Foreskin fibroblast (primary cell): ENCODE measurements at places on chromosomes 12 and 14.

DNA sequence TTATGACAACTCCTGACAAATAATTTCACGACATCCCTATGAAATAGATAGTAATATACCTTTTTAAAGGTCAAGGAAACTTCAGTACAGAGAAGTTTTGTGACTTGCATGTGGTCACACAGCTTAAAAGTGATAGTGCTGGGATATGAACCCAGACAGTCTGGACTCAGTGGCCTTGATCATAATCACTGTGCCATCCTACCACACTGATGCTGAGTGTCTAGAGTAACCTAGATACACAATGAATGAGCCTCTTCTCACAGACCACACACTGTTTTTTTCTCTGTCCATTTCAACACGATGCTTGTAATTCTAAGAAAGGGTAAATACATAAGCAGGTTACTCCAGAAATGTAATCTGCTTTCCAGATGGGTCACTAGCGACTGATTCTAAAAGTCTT is 88.2 kb downstream of the SYNE2 start:
- DNase-seq, result no peak

GRCh38 chr12:54217774-54218241 is 29.0 kb upstream of the SMUG1 start:
- DNase-seq, result peak; percentile 66

DNA sequence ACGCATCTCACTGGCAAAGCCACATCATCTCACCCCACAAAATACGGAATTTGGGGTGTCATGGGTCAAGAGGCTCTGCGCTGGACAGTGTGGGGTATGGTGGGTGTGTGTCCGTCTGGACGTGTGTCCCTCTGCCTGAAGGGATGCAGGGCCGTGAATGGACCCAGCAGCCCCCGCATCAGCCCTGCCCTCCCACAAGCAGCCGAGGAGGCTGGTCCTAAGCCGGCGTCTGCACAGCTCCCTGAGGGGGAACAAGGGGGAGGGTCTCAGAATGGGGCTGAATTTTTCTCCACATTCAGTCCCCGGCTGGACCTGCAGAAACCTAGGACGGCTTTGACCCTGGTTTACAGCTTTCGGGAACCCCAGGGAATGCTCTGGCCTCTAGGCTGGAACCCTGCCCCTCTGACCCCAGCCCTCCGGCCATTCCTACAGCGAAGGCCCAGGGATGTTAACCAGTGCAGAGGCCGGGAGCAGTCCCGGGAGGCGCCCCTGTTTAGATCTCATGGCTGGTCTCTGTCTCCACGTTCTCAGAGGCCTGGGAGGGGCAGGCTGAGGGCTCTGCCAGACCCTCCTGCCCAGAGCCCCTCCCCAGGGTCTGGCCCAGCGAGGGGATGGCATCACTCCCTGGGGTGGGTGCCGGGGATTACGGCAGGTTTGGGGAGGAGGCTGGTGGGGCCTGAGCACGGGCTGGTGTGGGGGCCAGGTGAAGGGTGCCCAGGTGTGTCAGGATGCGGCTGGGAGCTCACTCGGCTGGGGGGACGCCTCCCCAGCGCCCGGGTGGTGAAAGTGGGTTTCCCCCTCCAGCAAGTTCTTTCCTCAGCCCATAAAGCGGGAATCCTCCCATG is 156.5 kb upstream of the C14orf180 start:
- no peak for DNase-seq

DNA sequence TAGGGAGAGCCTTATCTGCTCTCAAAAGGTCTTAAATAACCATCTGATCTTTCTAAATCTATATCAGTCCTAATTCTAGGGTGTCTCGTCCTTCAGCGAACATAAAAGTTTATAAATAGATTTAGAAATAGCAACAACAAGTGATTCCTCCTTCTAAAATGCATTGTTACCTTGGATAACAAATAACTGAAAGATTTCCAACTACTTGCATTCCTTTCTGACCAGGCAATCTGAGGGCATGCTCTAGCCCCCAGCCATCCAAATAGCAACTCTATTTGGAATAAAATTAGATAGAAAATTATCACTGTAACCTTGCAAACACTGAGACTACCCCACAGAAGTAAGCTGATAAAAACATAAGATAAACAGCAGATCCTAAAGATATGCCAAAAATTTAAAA is 21.8 kb upstream of the KRR1 start:
- DNase-seq, result no peak

DNA sequence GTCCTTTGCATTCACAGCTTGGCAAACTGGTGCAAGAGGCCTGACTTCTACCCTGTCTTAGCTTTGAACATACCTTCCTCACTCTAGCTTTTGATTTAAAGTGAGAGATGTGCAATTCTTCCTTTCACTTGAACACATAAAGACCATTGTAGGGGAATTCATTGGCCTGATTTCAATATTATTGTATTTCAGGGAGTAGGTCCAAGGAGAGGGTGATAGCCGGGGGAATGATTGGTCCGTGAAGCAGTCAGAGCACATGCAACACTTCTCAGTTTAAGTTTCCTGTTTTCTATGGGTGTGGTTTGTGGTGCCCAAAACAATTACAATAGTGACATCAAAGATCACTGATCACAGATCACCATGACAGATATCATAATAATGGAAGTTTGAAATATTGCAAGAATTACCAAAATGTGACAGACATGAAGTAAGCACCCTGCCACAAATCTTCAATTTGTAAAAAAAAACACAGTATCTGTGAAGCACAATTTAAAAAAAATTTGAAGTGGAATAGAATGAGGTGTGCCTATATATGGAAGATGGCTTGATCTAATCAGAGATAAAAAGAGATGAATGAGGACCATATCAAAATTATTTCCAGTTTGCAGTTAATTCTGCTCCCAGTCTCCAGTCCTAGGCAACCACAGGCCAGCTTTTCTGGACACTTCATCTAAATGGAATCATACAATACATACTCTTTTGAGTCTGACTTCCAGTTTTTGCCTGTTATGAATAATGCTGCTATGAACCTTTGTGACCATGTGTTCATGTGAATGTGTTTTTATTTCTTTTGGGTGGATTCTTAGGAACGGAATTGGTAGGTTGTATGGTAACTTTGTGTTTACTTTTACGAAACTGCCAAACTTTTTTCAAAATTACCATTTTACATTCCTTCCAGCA is 23.2 kb downstream of the BORCS5 start:
- peak; percentile 22 for DNase-seq

GRCh38 chr12:31819427-31819826 is 90.6 kb upstream of the AMN1 start:
- DNase-seq, result no peak

DNA sequence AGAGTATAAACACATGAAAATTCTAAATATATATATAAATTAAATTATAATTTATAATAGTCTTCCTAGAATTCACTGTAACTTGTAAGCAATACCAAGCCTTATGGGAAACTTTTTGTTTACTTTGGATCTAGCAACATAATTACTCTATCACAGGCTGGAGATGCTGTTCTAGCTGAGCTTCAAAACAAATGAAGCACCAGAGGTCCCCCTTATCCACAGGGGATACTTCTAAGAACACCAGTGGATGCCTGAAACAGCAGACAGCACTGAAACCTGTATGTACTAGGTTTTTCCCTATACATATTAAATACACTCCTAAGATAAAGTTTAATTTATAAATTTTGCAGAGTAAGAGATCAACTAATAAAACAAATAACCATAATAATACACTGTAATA is 96.6 kb downstream of the CDK17 start:
- DNase-seq, result no peak

DNA sequence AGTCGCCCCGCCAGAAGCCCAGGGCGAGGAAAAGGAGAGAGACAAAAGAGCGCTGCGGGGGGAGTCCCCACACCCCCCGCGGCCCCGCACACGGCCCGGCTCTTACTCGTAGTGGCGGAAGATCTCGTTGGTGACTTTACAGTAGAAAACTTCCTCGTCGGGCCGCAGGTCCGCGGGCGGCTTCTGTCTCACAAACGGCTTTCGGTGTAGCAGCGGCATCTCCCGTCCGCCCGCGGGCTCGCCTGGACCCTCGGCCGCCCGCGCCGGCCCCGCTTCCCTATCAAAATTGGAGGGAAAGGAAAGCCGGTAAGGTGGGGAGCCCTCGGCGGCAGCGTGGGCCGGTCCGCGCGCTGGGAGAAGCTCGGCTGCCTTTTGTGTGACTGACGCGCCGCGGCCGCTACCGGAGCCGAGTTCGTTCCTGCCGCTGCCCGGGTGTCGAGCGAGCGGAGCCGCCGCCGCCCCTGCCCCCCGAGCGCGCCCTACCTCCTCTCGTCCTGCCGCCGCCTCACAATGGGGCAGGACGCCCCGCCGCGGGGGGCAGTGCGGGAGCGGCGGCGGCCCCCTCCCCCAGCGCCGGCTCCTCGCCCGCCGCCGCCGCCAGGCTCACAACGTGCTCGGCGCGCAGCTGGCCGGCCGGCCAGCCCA is 652 bp downstream of the BAZ1A start:
- peak; percentile 46 for DNase-seq

DNA sequence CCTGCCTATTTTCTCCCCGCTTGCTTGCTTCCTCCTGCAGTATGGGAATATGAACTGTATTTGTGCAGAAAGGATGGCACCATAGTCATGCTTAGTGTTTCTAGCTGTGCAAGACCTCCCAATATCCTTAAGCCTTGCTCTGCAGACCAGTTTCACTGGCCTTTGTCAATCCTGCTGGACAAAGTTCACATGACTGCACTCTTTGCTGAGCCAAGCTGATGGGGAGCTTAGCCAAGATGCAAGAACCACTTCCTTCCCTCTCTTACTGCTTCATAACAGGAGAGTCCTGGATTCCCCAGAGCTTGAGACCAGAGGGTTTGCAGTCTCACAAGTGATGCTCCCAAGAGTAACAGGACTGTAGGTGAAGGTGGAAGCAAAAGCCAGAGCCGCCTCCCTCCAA is 3.8 kb downstream of the ASIC1 start:
- no peak for DNase-seq

- peak; percentile 7 for DNase-seq
Observed at GRCh38 chr12:91616416-91616815, 433.8 kb upstream of the DCN start.

DNA sequence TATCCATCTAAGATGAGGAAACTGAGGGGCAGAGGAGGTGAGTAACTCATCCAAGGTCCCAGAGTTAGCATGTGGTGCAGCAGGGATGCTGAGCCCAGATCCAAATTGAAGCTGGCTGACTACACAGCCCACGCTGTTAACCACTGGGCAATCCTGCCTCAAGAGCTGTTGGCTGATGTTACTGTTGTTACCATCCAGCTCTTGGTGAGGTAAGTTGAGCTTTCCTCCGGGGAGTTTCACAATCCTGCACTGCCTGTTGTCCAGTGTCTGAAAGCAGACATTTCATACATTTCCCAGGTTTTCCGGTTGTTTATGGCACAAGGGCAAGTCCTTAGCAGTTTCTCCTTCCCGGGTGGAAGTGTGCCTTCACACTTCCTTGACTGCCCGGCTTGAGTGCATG is 14.5 kb downstream of the CYP46A1 start:
- no peak for DNase-seq

DNA sequence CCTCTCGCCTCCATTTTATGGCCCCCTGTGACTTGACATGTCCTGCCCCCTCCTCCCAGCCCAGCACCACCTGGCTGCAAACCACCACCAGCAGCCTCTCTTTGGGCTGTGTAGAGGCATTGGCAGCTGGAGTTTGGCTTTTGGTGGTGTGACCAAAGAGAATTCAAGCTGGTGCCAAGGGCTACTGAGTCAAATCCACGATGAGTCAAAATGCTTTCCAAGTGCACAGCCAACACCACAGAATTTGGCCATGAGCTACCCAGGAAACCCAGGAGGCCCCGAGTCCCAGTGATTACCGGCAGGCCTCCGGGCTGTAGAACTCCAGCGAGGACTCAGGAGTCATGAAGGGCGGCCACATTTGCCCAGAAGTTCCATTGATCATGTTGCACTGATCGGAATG is 53.8 kb downstream of the SCARB1 start:
- peak; percentile 65 for DNase-seq

- no peak for DNase-seq
Observed at GRCh38 chr12:89650239-89650638, 58.4 kb downstream of the ATP2B1 start.

DNA sequence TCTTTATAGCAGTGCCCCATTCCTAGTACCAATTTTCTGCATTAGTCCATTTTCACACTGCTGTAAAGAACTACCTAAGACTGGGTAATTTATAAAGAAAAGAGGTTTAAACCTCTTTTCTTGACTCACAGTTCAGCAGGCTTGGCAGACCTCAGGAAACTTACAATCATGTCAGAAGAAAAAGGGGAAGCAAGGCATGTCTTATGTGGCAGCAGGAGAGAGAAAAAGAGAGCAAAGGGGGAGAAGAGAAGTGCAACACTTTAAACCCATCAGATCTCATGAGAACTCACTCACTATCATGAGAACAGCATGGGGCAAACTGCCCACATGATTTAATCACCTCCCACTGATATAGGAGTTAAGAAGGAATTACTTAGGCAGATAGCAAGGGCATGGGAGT is 101.6 kb upstream of the PLEKHG7 start:
- DNase-seq, result no peak

DNA sequence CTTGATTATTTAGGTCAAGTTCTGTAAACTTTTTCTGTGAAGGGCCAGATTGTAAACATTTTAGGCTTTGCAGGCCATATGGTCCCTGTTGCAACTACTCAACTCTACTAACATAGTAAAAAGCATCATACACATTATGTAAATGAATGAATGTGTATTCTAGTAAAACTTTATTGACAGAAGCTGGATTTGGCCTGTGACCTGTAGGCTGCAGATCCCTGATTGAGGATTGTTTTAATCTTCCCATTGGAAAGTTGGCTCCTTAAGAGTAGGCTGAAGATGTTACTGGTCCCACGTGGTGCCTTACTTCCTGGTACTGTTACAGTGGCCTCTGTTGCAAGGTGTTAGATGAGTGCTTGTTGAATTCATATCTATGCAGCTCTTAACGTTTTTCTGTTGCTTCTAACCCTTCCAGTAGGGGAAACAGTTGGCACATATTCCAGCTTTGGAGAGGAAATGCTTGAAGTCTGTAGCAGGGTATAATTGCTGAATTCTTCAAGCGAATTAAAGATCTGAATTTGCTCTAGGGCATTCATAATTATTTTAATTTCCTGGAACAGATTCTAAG is 133.6 kb upstream of the DNM1L start:
- no peak for DNase-seq

DNA sequence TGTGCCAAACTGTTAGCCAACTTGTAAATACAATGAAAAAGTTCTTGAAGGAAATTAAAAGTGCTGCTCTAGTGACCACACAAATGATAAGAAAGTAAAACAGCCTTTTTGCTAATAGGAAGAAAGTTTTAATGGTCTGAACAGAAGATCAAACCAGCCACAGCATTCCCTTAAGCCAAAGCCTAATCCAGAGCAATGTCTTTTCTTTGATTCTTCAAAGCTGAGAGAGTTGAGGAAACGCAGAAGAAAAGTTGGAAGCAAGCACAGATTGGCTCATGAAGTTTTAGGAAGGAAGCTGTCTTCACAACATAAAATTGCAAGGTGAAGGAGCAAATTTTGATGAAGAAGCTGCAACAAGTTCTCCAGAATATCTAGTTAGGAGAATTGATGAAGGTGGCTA is 213.8 kb downstream of the ATXN7L3B start:
- no peak for DNase-seq

DNA sequence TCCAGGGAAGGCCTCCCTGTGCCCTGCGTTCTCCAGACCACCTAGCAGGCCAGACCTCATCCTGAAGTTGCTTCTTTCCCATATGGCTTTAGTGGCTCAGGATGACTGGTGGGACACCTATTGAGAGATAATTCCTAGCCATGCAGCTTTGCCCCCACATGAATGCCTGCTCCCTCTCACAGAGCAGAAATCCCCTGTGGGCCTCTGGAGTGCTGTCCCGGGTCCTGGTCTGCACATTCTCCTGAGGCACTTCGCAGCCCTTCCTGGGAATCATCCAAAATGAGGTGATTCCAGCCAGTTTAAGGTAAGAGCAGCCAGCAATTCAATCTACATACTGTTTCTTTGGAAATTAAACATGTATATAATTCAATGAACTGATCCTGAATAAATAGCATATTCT is 135.9 kb downstream of the GPR65 start:
- no peak for DNase-seq

GRCh38 chr14:89486505-89486904 is 69.5 kb upstream of the FOXN3 start:
- no peak for DNase-seq
